ENCODE measurements at places on chromosomes 5 and 9.
A peak's percentile ranks its signal among the peaks of the same experiment; 100 is the strongest.

GRCh38 chr5:14871214-14872069 lies at the start of gene ANKH:
Gene ANKH (minus strand): TSS chr5:14871778. CDS start chr5:14871447, 331 bp downstream.
- DNase-seq, result peak; percentile 72

- no peak for DNase-seq
Measured at GRCh38 chr5:96628406-96628805, 33.8 kb upstream of the CAST start.

DNA sequence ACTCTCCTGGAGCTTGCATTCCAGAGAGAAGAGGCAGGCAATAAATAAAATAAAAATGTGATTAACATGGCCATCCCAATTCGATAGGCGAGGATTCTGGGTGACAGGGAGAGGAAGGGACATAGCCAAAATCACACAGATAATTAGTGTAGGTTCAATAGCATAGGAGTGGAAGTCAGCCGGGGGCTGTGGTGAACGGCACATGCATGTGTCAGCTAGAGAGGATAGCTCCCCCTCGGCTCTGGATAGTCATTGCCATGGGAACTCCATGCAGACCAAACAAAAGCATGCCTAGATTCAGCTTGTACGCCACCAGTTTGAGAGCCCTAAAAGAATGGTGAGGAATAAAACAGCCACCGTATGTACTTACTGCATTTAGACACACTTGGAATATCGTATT lies 223.5 kb downstream of the GRIA1 start:
- no peak for DNase-seq

GRCh38 chr5:73623901-73624404 lies 2.0 kb upstream of the ARHGEF28 start:
- no peak for DNase-seq

DNA sequence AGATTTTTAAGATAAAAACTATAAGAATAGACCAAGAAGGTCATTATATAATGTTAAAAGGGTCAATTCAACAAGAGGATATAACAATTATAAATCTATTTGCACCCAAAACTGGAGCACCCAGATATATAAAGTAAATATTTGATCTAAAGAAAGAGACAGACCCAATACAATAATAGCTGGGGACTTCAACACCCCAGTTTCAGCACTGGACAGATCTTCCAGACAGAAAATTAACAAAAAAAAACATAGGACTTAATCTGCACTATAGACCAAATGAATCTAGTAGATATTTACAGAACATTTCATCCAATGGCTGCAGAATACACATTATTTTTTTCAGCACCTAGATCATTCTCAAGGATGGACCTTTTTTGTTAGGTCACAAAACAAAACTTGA lies 331.9 kb downstream of the SPOCK1 start:
- no peak for DNase-seq

- no peak for DNase-seq
Measured at GRCh38 chr5:84715686-84716085, 331.0 kb upstream of the EDIL3 start.
